ENCODE measurements at places on chromosomes 1 and 21. TPM values are rescaled to one million over a fixed set of nuclear protein-coding genes. Genes with fewer than 3 reads are reported as not detected.

CHODL gene
- 3.9 TPM for polyA plus RNA-seq

TBX15 gene
- 0.30 TPM for polyA plus RNA-seq

GRCh38 chr1:107145637-107146036, 4.8 kb downstream of the NTNG1 start:
- DNase-seq = no peak

DNA sequence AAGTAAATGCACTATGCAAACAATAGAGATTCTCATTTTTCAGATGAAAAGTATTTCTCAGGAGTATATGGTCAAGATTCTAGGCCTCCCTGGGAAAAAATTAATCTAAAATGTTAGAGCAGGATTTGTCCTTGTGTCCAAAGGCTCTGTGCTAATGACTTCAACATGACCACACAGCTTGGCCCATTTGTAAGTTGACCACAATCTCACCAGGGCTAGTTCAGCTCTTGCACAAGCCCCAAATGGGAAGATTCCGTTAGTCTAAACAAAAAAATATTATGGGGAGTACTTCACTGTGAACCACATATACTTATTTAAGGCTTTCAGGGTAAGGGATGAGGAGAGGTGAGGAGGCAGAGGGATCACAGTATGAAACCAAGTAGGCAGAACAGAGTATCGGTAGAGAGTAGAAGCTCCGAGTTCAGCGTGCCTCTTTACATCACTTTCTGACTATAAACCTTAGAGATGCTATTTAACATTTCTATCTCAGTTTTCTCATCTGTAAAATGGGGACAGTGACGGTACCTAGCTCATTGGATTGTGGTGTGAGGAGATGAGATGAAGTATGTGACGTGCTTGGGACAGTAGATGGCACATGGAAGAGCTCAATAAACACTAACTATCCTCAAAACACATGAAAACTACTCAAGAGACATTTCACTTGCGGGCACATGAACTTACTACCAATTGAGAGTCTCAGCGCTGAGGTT, 37.8 kb upstream of the CTTNBP2NL start:
- DNase-seq = no peak

- DNase-seq = no peak
Measured at GRCh38 chr1:60279798-60280197, 206.2 kb upstream of the C1orf87 start.

CFAP126 gene
- 4.5 TPM for polyA plus RNA-seq
